ENCODE measurements at places on chromosomes 3 and 15.

- DNase-seq = no peak
Observed at GRCh38 chr15:68677996-68678395, 99.2 kb downstream of the CORO2B start.

GRCh38 chr3:50028346-50028745 is 60.4 kb upstream of the RBM5 start:
- no peak for DNase-seq

DNA sequence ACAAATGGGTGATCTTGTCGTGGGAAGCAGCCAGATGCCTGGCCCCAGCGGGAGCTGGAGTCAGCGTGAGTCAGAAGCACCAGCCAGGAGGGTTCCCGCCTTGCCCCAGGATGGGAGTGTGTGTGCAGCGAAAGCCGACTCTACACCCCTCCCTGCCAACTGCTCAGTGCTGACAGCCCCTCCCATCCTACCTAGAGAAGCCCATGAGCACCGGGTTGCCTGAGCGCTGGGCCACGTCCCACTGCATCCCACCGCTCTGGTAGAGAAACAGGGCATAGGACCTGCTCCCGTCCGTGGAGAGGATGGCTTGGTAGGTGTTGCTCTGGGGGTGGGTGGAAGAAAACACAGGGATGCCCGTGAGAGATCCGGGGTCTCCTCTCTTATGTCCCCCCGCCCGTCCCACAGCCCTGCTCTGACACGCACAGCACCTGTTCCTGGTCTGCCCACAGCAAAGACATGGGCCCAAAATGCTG is 42.9 kb downstream of the MUC4 start:
- no peak for DNase-seq

GRCh38 chr3:66497985-66498671 is 2.7 kb downstream of the LRIG1 start:
- no peak for DNase-seq

GRCh38 chr15:45827275-45827674 is 192.4 kb downstream of the SQOR start:
- DNase-seq = no peak

GRCh38 chr3:100407977-100408532 is 6.7 kb downstream of the LNP1 start:
- no peak for DNase-seq

- DNase-seq = no peak
Observed at GRCh38 chr15:75725719-75726607, 13.3 kb upstream of the CSPG4 start.

- peak; percentile 39 for DNase-seq
Observed at GRCh38 chr3:169940470-169941181, 26.0 kb upstream of the SEC62 start.

- no peak for DNase-seq
Observed at GRCh38 chr3:179452872-179453271, 1.6 kb upstream of the GNB4 start.

- no peak for DNase-seq
Observed at GRCh38 chr3:141191097-141191749, 40.4 kb upstream of the PXYLP1 start.

- no peak for DNase-seq
Observed at GRCh38 chr3:73449774-73450173, 175.0 kb downstream of the PDZRN3 start.

GRCh38 chr15:70166506-70167087 is 68.9 kb upstream of the TLE3 start:
- DNase-seq = no peak

DNA sequence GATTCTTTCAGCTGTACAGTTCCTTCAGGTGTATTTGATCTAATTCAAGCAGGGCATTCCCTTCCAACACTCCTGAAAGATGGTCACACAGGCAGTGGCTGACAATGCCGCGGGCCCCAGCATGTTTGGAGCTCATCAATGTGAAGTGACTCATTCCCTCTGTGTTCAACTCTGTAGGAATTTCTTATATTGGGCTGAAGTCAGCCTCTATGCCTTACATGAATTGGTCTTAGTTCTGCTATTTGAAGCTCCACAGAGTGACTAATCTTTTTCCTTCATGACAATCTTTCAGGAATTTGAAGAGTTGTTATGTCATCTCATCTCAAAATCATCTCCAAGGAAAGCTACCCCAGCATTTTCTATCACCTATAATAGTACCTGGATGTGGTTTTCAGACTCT is 142.5 kb upstream of the C2CD4B start:
- no peak for DNase-seq

GRCh38 chr15:25435474-25436243 is 3.2 kb downstream of the UBE3A start:
- DNase-seq = no peak

- DNase-seq = peak; percentile 48
Observed at GRCh38 chr3:184472723-184473428, 88.7 kb upstream of the EPHB3 start.

- no peak for DNase-seq
Observed at GRCh38 chr3:188220988-188221818, 67.2 kb downstream of the LPP start.

GRCh38 chr15:69891606-69892005 is 206.1 kb downstream of the TLE3 start:
- DNase-seq = no peak

GRCh38 chr3:158260392-158260791 is 150.5 kb downstream of the RSRC1 start:
- no peak for DNase-seq

- DNase-seq = no peak
Observed at GRCh38 chr3:169662843-169663160, 710 bp downstream of the MECOM start.

DNA sequence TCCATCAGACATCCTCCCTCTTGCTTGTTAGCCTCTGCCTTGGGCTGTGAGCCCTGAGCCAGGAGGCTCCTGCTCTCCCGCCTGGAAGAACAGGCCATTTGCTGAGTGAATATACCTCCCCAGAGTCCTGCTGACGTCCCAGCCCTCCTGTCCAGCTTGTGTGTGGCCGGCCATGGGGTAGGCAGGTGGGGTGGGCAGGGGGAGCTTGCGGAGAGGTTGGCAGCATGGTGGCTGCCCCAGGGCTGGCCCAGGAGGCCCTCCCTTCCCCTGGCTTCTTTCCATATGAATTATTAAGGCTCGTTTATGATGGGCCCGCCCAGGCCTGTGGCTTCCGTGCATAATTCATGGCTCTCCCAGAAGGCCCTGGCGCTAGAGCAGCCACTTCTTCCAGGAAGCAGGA is 18.7 kb downstream of the CACNA2D2 start:
- no peak for DNase-seq

DNA sequence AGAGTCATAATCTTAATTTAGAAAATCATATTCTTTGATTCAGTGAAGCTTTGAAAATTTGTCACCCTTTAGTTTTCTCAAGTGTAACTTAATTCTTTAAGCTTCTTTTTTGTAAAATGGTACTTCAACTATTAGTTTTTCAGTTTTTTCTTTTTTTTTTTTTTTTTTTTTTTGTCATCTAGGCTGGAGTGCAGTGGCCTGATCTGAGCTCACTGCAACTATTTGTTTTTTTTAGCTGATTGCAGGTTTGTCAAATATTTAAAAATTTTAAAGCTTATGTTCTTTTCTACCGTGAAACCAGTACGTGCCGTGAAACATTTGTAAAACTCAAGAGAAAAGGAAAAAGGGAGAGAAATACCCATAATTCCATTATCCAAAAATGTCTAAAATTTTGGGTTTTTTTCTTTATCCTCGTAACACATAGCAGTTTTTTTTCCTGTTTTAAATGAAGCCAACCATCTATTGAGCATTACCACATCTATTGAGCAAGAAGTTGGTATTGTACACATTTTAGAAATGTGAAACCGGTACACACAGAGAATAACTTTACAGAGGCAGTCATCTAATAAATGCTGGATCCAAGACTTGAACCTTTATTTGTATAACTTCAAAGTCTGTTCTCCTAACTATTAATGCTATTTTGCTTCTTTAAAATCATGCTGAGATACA is 25.7 kb downstream of the ECT2 start:
- no peak for DNase-seq

GRCh38 chr3:185595526-185595925 is 9.4 kb downstream of the SENP2 start:
- no peak for DNase-seq

DNA sequence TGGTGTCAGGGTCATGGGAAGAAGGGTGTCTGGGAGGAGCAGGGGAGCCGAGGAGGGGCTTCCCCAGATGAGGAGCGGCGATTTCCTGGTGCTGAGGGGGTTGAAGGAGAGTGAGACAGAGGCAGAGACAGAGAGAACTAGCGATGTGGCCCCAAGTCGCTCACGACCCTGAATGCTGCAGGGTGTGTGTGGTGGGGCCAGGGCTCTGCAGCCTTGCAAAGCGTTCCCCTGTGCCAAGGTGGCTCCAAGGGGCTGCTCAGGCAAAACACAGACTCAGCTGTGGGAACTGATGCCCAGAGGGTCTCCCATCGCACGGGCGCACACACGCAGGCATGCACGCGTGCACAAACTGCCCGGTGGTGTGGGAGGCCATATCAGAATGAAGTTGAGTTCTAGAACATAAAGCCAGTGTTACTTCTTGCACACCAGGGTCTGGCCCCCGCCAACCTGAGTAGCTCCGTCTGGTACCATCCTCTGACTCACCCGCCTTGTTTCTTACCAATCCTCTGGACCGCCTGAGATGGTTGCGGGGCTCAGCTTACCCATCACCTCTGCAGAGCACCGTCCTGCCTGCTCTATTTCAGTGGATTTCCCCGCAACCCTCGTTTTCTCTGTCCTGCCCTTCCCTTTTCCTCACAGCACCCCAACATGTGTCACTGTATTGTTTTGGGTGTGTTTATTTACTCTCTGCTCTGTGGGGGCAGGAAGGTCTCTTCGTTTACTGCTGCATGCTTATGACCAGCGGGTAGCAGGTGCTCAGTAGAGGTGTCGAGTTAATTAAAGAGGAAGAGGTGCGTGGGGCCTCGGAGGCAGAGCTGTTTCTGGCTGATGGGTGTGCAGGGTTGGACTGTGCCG is 4.5 kb downstream of the MELTF start:
- no peak for DNase-seq
